NB4 (cell line): ENCODE measurements at places on chromosomes 2 and 18.

DNA sequence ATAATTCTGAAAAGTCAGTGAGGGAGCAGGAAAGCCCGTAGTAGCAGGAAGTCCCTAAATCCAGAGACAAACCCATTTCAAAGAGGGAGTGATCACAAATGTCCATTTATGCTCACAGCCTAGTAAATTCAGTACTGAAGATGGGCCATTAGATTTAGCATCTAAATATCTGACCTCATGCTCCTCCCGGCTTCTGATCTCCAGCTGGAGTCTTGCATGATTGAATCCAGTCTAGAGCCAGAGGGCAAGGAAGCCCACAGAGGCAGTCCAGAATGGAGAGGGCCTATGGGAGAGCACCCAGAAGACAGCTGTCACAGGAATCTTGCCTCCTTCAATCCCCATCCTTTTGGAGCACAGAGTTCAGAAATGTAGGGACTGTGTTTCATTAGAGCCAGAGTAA lies 16.0 kb upstream of the ST8SIA3 start:
- DNase-seq, result no peak

DNA sequence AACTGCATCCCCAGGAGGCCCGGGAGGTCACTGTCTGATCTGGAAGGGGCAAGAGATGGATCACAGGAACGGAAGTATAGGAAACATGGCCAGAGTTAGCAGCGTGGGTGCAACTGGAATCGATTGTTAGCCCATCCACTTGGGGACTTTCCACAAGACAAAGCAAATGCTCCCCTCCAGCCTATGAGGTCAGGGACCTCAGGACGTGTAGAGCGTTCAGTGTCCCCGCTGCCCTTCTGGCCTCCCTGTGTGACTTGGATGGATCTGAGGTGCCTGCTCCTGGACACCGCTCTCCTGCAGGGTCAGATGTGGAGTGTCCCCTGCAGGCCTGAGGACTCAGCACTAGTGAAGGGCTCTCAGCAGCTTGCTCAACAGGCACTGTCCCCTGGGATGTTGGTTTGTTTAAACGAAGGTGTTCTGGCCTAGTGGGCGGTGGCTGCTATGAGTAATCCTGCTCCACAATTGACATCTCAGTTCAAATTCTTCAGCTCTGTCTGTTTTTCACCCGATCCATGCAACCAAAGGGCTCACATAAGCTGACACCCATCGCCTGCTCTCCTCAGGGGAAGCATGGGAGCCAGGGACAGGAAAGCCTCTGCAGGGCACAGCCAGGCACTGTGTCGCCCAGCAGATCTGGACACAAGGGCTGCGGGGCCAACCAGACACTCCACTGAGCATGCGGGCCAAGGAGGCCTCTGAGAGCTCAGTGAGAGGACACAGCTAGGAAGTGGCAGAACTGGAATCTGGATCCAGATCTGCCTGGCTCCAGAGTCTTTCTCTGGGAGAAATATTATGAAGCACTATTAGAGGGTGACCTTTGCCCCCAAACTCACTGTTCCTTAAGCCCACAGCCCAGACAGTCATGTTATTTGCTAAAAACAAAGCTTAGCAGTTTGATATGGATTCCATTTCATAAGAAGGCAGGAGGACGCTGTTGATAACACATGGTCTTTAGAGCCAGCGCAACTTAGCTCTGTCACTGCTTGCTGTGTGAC lies 78.5 kb downstream of the RHOB start:
- DNase-seq, result peak; percentile 98

DNA sequence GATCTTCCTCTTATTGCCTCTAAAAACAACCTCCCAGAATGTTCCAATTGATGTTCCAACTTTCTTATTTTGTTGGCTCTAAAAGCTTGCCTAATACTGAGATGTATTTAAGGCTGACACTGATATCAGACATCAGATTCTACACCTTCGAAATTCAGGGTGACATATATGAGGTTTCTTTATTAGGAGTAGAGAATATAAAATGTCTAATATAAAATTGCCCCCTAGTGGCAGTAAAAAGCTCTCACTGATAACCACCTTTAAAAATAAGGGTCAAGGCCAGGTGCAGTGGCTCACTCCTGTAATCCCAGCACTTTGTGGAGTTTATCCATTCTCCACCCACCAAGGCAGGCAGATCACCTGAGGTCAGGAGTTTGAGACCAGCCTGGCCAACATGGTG lies 789.7 kb upstream of the SLC39A10 start:
- DNase-seq, result peak; percentile 18

DNA sequence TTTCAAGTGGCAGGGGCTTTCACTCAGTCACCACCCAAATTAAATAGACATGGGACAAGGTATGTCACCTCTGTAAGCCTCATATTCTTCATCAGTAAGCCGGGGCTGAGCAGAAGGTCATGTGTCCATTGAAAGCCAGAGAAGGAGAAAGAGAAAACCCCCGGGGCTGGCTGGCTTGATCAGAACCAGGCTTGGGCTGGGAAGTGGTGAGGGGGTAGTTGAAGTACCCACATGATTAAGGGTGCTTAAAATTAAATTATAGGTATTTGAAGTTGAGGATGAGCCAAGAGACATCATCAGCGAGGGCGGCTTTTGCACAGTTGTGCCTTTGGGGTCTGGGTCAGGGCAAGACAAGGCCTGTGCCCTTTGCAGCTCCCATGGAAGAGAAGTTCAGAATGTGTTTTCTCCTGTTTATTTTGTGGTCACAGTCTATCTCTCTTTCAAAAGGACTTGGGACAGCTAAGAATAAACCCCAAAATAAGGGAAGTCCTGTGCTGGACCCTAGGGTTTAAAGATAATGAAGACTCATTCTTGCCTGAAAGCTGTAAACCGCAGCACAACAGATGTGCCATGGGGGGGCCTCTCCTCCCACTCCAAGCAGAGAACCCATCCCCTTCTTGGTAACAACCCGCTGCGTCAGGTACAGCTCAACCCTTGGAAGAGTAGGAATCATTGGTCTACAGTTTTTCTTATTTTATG lies 10.7 kb downstream of the DBI start:
- DNase-seq, result peak; percentile 94

GRCh38 chr2:237482485-237482884 lies 4.6 kb upstream of the MLPH start:
- no peak for DNase-seq

GRCh38 chr2:24435391-24436316 lies 55.4 kb upstream of the NCOA1 start:
- no peak for DNase-seq

DNA sequence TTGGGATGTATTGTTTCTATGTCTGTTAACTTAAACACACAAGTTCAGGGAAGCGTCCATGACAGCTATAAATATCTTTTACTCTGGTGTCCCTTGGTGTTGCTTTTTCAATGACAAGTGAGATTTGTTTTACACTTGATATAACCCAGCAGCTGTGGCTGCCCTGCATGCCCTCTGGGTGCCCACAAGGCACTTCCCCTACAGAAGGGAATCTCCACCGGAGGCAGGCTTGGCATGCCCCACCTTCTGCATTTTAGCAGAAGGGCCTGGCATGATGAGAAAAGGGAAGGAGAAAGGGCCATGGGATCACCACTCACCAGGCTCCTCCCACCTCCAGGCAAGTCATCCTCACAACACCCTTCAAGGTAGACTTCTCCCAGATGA lies 68.7 kb downstream of the TMEM247 start:
- DNase-seq, result peak; percentile 21

- no peak for DNase-seq
These were observed 15.4 kb upstream of the PMAIP1 start for GRCh38 chr18:59884351-59884750.

DNA sequence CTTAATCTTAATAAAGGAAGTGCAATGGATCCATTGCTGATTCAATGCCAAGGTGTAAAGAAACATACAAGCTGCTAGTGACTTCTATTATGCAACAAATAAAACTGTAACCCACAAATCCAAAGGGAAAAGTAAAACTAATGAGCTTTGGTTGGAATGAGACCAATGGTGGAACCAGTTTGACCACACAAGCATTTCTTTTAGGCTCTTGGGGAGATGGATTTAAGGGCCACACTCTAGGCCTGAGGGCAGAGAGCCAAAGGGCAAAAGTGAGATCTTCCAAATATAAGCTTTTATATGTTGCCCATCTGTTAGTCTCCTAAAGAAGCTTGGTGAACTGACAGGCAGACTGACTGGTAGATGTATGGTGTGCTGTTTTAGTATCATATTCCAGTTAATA lies 41.5 kb upstream of the MMADHC start:
- no peak for DNase-seq

GRCh38 chr2:208820014-208820688 lies 413.6 kb downstream of the PTH2R start:
- peak; percentile 23 for DNase-seq

DNA sequence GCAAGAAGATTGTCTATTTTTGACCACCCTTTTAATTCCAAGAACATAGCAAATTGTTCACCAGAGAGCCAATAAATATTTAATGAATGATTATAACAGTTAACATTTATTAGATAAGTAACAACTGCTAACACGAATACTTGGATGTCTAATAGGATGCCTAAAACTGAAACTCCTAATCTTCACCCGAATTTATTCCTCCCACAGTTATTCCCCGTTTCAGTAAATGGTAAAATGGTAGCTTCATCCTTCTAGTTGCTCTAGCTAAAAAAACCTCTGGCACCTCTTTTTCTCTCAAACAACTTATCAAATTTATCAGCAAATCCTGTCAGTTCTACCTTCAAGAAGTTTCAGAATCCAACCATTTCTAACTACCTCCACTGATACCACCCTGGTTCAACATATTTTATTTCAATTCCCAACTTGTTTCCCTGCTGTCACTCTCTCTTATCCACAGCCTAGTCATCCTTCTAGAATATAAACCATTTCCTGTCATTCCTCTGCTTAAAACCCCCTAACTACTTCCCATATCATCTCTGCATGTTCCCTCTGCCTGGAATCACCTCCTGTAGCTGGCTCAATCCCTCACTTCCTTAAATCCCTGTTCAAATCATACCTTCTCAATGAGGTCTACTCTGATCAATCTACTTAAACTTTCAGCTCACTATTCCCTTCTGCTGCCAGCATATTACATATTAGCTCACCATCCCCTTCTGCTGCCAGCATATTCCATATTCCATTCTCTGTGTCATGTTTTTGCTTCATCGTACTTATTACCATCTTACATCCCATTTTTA lies 93.8 kb downstream of the ROCK2 start:
- DNase-seq, result no peak

DNA sequence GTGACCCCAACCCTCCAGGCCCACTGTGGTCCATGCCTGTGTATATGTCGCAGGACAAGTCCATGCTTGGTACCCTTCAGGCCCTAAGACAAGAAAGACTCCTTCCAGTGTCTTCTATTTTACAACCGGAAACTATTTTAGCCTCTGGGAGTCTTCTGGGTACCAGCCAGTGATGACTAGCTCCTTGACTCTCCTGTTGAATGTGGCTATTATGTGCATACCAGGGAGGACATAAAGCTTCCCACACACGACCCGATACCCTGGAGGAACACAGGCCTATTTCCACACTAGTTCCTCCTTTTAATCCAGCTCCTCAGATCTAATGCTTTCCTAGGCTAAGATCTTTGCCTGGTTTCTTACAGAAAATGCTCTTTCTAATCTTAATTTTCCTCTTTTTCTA lies 178.1 kb downstream of the NCKAP5 start:
- no peak for DNase-seq

DNA sequence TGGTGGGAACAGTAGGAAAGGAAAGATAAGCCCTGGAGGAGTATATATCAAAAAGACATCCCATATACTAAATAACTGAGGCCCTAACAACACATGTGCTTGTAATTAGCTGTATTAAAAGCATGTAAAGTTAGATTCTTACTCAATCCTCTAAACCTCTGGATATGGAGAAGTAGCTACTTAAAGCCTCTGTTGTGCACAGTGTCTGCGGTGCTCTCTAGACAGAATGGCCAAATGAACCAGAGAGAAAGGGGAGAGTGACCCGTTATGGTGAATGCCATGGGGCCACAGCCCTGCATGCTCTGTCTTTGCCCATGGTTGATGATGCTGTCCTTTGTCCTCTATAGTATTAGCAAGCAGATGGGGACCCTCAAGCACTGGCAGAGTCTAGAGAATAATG lies 104.4 kb upstream of the SLC8A1 start:
- DNase-seq, result no peak

DNA sequence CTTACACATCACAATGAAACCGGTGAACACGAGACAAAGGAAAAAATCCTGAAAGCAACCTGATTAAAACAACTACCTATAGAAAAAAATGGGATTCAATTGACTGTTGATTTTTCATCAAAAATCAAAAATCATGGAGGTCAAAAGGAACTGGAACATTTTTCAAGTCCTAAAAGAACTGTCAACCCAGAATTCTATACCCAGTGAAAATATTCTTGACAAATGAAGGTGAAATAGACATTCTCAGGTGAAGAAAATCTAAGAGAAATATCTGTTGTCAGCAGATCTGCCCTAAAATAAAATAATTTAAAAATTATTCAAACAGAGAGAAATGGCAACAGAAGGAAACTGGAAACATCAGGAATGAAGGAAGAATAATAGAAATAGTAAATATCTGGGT lies 38.9 kb downstream of the GAREM1 start:
- no peak for DNase-seq

- no peak for DNase-seq
These were observed 121.6 kb downstream of the VAPA start for GRCh38 chr18:10035281-10035991.

DNA sequence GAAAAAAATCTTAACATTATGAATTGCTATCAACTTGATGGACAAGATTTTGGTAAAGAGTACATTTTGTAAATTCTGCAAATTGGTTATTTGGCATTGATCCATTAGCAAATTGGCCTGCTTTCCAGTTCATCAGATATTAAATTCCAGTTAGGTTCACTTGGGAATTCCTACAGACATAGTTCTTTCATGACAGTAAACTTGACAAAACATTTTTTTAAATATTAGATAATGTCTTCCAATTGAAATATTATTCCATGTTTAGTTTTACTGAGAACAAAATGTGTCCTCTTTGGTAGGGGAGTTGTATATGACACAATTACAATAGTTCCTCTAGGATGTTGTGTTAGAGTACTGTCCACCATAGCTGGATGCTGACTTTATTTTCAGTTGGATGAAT lies 141.9 kb downstream of the LCLAT1 start:
- no peak for DNase-seq

DNA sequence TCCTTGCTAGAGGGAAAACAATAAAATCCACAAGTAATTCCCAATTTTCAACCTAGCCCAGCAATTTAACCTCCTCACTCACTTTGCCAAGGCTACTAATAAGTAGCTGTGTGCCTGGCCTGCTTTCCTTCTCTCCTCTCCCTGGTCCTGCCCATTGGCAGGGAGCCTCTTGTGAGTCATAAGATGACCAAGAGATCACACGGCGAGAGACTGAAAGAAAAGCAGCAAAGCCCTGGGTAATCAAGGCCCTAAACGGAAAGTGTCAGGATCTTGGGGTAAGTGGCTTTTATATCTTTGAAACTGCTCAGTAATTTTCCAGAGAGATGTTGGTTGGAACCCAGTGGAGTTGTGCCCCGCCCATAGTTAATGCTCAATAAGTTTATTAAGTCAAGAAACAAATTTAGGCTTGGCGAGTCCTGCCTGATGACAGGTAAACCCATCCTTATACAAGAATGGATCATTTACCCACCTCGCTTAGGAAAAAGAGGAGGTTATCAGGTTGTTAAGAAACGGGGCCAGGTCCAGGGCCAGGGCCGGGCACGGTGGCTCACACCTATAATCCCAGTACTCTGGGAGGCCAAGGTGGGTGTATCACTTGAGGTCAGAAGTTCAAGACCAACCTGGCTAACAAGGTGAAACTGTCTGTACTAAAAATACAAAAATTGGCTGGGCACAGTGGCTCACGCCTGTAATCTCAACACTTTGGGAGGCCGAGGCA lies 10.0 kb upstream of the ADAM17 start:
- no peak for DNase-seq
